Suppressor macrophage treated with lipopolysaccharide for 4 hours (primary cell): ENCODE measurements at places on chromosomes 2 and 18.

DNA sequence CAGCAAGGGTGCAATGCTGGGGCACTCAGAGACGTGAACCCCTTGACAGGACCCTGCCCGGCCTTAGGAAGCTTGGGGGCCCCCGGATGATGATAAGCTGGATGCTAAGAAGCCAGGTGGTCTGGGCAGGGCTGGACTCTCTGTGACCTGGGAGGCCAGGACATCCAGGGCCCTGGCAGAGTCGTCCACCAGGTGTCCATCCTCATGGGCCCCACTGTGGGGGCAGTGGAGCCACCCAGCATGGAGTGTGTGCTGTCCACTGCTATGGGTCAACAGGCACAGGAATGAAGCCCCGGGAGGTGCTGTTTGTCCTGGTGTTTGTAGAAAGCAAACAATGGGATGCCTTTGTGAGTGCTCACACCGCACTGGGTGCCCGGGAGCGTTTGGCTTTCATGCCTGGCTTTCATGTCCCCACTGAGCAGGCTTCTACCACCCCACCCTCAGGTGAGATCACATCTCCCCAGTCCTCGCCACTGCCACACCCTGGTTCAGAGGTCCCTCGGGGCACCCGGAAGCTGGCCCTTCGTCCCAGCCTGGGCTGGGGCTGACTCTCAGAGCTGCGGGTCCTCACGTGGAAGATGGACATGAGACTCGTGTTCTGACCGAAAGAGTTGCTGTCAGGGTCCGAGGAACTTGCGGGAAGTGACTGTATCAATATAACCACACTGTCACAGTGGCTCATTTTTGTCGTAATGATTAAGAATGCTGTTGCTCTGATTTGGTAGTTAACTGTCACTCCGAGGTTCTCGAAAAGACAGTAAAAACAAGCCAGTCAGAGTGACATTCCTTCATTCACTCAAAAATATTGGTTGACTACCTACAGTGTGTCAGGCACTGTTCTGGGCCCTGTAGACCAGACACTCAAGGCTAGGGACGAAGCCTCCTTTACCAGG, 53.3 kb downstream of the INHBB start:
- no peak for DNase-seq

DNA sequence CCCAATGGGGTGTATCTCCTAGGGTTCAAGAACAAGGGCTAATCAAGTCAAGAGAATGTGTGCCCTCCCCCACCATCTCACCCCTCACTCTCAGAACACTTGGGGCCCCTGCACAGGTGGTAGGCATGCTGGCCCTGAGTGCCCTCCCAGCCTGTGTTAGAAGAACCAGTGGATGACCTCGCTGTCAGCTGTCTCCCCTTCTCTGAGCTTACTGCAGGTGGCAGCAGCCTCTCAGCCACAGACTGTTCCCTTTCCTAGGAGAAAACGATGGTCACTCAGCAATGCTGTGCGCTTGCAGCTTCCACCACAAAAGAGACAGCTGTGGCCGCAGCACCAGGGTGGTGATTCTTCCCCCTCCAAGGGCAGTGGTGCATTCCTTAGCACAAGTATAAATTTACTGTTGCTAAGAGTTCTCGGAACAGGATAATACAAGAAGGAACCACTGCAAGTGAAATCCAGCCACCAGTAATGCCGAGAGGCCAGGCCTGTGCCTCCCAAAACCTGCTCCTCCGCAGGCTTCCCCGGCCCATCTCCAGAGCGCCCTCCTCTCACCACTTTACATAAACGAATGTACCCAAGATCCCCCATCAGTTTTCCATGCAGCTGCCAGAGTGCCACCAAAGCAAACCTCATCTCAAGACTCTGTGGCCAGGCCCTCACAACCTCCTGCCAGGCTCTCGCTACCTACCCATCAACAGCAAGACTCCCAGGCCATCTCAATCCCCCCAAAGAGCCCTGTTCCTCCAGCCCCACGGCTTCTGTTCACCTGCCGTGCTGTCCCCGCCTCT, 935 bp upstream of the RAMP1 start:
- DNase-seq: peak; percentile 84

GRCh38 chr18:11520536-11520935, 88.9 kb upstream of the SLC35G4 start:
- no peak for DNase-seq

- no peak for DNase-seq
These were observed 577.1 kb upstream of the KLHL29 start for GRCh38 chr2:22807872-22808271.

DNA sequence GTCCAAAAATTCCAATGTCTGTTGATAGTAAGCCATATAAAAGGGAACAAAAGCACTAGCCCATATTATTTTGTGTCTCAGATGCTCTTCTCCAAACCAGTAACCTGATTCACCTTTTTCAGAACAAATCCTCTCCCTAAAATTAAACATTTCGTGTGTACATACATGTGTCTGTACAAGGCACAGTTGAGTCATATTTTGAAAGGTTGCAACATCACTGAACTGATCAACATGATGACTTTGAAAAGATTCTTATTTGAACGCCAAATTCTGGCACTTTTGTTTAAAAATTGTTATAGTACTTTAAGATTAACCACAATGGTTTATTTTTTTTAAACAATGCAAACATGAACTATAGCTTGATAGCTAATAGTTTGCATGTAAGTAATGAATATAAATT, 102.5 kb downstream of the RIT2 start:
- DNase-seq: no peak

- DNase-seq: peak; percentile 73
These were observed 108.7 kb upstream of the HDAC4 start for GRCh38 chr2:239509373-239510143.

- DNase-seq: no peak
These were observed 38.8 kb upstream of the ERMN start for GRCh38 chr2:157364257-157364974.
